ENCODE measurements at places on chromosomes 16 and 17. TPM values are rescaled to one million over a fixed set of nuclear protein-coding genes. Genes with fewer than 3 reads are reported as not detected.

DNA sequence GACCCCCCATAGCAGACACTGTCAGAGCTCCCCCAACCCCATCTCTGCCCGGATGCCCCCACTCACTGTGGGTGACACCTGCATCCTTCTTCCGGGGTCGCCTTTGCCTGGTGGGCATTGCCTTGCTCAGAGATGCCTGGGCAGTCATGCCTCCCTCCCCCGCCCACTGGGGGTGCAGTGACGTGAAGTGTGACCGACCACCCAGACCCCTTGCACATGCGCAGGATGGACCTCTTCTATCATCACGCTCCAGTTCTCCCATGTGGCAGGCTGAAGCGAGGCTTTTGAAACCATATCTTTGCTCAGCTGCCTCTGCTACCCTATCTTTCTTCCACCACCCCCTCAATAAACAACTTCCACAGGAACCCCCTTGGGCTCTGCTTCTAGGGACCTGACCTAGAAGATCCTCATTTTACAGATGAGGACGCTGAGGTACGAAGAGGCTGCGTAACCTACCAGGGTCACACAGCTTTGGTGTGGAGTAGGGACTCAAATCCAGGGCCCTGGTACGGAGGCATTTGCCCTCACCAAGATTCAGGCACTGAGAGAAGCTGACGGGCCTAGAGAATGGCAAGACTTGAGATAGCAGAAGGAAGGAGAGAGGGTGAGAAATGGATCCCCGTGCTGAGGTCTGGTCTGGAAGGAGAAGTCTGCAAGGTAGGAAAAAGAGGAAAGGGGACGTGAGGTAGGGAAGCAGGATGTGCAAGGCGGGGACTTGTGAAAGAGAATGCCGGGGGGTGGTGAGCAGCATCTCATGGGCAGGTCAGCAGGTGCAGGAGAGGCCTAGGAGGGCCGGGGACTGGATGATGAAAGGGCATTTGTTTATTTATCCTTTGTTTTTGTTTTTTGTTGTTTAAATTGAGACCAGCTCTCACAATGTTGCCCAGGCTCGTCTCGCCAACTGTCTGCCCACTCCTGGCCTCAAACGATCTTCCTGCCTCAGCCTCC lies 14.4 kb downstream of the NLRC5 start:
- no peak for DNase-seq

DNA sequence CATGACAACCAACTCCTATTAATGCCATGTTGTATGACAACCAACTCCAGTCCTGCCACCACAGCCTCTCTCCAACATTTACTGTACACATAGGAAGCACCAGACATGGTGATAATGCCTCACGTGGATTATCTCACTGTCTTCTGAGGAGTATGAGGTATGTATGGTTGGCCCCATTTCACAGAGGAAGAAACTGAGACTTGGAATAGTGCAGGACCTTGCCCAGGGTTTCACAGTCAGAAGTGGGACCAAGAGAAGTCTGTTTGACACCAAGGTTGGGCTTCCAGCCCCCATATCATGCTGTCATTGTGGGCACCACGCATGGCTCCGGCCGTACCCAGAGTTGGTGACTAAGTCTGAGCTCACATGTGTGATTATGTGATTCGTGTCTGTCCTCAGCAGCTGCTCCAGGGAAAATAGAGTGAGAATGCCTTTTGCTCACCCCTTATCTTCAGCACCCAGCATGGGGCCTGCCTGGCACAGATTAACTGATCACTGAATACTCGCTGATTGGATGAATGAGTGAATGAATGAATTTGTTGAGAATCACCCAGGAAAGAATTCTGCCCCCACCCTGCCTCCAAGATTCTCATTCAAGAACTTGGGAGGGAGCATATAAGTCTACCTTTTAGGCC lies 204.1 kb upstream of the NLRP1 start:
- no peak for DNase-seq

Gene SOST
- total RNA-seq = not detected

Gene TNRC6C
- total RNA-seq = 4.7 TPM

DNA sequence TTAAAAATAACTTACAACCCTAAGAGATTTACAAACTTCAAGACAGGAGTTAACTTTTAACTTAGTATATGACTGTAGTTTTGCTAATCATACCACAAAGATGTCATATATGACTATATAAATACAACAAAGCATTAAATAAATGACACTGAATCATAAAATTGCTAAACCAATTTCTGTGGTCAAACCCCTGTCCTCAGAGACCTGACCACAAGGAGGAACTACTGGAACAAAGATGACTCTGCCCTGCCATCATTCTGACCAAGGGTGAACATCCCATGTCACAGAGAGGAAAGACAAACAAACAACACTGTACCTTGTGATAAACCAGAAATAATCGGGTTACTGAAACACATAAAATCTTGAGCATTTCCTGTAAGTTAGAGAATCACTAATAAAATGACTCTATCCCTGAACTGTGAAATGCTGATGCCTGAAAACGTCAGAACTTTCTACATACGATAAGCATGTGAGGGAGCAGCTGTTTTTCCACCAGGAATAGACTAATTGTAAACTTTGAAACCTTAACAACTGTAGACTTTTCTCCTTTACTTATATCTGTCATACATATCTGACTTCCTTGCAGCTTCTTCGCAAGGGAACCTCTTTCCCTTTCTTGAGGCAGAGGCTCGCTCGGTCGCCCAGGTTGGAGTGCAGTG lies 47.9 kb downstream of the WDR59 start:
- no peak for DNase-seq

- no peak for DNase-seq
Observed at GRCh38 chr17:65902831-65903522, 289.0 kb downstream of the CEP112 start.

DNA sequence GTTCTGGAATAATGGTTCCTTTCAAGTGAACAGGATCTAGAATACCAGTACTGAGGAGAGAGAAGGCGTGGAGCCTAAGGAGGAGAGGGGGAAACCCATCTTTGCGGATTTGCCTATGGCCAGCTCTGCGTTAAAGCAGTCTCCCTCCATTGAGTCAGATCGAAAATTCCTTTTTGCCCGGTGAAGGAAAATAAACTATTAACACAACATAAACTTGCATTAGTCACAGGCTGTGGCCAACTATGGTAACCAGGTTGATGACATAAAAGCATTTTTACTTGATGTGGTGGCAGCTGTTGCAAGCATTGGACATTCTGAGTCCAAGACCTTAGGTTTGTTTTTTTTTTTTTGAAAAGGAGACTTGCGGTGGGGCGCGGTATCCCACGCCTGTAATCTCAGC lies 8.9 kb downstream of the LDAF1 start:
- DNase-seq = no peak

GRCh38 chr17:58534901-58535421 lies 20.5 kb upstream of the MTMR4 start:
- DNase-seq = no peak

Gene GPR179
- total RNA-seq = 0.16 TPM

DNA sequence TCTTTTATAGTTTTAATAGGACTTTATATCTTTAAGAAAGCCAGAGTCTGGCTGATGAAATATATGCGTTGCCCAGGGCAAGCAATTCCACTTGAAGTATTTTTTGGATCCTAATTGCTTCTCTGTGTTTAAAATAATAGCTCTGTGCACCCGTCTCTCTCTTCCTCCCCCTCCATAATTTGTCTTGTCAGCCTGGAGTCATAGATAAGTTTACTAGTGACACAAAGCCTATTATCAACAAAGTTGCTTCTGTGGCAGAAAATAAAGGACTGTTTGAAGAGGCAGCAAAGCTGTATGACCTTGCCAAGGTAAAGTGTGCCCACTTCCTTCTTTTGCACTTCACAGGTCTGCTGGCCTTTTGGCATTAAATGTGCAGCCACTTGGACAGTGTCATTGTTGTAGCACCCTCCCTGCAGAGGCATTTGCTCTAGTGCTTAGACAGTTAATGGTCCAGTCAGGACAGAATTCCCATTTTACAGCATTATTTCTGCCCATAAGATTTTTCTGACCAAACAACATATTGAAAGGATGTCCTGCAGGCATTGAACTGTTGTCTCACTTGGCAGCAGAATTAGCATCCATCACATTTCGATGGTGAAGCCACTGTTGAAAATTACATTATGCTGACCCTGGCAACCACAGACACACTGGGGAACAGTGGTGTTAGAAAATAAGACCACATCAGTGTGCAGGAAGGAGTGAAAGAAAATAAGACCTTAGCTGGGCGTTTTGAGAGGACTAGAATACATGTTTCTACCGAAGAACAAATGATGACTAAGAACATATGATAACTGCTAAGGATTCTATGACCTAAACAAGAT lies 28.4 kb upstream of the SLC12A3 start:
- DNase-seq = no peak

DNA sequence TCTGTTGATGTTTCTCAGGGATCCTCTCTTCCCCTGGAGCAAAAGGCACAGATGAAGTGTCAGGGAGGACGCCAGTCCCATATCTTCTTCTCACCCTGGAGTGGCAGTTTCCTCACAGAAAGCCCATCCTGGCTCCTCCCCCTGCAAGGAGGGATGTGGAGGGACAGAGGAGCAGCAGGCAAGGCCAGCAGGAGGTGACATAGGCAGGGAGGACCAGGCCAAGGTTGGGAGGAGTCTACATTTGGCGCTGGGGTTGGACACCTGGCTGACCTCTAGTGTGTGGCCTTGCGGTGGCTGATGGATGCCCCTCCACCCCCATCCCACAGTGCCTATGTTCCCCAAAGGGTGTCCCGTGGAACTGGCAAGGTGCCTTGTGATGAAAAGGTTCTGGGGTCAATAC lies 125.4 kb downstream of the SEC14L1 start:
- no peak for DNase-seq

DNA sequence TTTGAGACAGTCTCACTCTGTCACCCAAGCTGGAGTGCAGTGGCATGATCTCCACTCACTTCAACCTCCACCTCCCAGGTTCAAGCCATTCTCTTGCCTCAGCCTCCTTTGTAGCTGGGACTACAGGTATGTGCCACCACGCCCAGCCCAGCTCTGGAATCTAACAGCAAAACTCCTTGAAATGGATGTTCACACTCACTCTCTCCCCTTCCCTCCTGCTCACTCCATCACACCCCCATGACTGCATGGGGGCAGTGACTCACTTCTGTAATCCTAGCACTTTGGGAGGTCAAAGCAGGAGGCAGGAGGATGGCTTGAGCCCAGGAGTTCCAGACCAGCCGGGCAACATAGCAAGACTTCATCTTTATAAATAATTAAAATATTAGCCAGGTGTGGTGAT lies 11.1 kb upstream of the TFAP4 start:
- DNase-seq = no peak

Gene CMTM1
- total RNA-seq = 0.31 TPM

DNA sequence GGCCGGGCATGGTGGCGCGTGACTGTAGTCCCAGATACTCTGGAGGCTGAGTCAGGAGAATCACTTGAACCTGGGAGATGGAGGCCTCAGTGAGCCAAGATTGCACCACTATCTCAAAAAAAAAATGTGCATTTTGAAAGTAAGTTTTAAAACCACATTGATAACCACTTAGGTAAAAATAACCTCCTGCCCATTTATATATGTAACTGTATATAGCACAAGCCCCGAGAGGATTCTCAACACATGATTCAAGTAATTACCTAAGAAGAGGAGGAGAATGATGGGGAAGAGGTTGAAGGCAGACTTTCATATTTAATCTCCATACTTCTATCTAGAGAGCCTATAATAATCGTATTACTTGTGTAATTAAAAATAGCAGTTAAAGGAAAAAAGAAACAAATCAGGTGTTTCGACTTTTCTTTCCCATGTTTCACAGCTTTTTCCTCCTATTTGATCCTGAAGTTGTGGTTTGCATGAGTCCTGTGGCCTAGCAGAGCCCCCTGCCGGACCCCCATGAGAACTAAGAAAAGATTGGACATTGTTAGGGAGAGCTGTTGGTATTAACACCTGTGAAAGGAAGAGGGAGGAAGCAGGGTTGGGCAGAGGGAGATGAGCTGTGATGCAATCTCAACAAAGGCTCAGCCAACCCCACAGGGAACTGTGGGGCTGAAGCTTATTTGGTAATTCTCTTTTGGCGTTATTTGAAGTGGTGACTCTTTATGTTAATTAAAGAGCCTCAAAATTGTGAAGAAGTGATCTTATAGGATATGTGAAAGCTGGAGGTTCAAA lies 22.1 kb downstream of the PMFBP1 start:
- no peak for DNase-seq

GRCh38 chr17:55175788-55176427 lies 88.9 kb upstream of the HLF start:
- DNase-seq = no peak

DNA sequence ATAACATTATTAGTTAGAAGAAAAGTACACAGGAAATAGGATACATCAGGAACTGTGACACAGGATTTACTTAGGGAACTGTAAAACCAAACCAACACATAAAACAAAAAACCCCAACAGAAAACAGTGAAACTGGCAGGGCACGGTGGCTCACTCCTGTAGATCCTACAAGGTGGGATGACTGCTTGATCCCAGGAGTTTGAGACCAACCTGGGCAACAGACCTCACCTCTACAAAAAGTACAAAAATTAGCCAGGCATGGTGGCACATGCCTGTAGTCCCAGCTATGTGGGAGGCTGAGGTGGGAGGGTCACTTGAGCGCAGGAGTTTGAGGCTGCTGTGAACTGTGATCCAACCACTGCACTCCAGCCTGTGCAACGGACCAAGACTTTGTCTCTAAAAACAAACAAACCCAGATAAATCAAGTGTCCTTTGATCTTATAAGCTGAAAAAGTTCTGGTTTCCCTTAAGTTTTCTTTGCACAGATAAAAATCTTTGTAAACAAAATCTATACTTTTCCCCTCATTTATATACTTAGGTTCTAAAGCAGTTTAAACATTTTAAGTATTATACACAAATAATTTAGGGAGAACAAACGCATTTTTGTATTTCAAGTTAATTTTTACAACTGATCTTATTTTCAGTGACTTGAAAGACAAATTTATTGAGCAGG lies 111.5 kb upstream of the TOB1 start:
- no peak for DNase-seq

GRCh38 chr17:34626121-34626681 lies 46.8 kb downstream of the TMEM132E start:
- DNase-seq = no peak

DNA sequence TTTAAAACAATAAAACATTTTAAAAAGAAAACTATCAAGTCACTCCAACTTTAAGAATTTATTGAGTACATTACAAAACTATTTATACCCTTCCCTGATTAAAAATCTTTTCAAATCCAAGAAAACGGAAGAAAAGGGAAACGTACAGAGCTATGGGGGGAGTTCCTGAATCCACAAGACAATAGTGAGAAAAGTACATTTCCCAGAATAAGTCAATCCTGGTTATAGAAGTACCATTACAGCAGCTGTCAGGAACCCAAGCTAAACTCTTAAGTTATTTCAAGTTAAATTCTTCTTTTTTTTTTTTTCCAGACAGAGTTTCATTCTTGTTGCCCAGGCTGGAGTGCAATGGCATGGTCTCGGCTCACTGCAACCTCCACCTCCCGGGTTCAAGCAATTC lies 45.7 kb downstream of the SPOP start:
- DNase-seq = no peak

Gene KRT26
- not detected for total RNA-seq

Gene NPIPB6
- total RNA-seq = 0.53 TPM

- no peak for DNase-seq
Observed at GRCh38 chr16:4205971-4206370, 35.9 kb downstream of the SRL start.

DNA sequence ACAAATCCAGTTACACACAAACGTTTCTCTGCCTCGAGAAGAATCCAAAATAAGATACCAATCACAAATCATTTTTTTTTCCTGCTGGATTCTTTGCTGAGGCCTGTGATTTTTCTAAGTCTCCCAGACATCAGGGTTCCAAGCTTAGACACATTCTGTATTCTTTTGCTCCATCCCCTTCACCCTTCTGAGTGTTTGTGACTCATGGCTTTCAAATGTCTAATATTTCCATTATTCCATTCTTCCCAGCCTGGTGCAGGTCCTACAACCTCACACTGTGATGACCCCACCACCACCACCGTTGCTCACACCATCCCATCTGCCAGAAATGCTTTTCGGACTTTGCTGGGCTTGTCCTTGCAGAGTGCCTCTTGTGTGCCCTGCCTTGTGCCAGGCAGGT lies 480.1 kb downstream of the SOX9 start:
- no peak for DNase-seq
